ENCODE measurements at places on chromosomes 7 and 10. TPM values are rescaled to one million over a fixed set of nuclear protein-coding genes. Genes with fewer than 3 reads are reported as not detected.

Gene HELLS
- 28.0 TPM for total RNA-seq

Gene C10orf88
- 7.3 TPM for total RNA-seq

Gene JCAD
- 22.0 TPM for total RNA-seq

Gene C10orf143
- 0.86 TPM for total RNA-seq

Gene AKR1C4
- 0.13 TPM for total RNA-seq

Gene AQP1
- 0.45 TPM for total RNA-seq

Gene CAMK2G
- 16.6 TPM for total RNA-seq

Gene SCART1
- 0.10 TPM for total RNA-seq

Gene CTAGE6
- not detected for total RNA-seq

Gene PHKG1
- 0.31 TPM for total RNA-seq

Gene AKR1C1
- total RNA-seq = 467 TPM

Gene GPER1
- 2.0 TPM for total RNA-seq

Gene PCLO
- total RNA-seq = 1.5 TPM

Gene SMO
- total RNA-seq = 11.8 TPM

Gene CALML3
- not detected for total RNA-seq

Gene HOXA6
- total RNA-seq = 1.7 TPM

Gene SH2D4B
- 0.06 TPM for total RNA-seq

Gene GSDME
- total RNA-seq = 45.2 TPM

Gene CREB5
- total RNA-seq = 5.0 TPM

Gene PKD1L1
- 0.12 TPM for total RNA-seq

Gene NEUROG3
- not detected for total RNA-seq

Gene CCDC136
- 2.5 TPM for total RNA-seq

Gene ARHGAP12
- total RNA-seq = 24.6 TPM

Gene CAMK1D
- 8.5 TPM for total RNA-seq

Gene ACTA2
- 21.9 TPM for total RNA-seq

Gene EEPD1
- total RNA-seq = 56.7 TPM

Gene ZNF775
- total RNA-seq = 7.3 TPM

Gene GIMAP8
- total RNA-seq = not detected

Gene TMEM270
- total RNA-seq = 0.17 TPM

Gene ELFN1
- 0.37 TPM for total RNA-seq

Gene CCDC3
- 1.4 TPM for total RNA-seq

Gene ZNF804B
- not detected for total RNA-seq

Gene FBXL13
- total RNA-seq = 0.21 TPM

Gene SPOCK2
- 0.29 TPM for total RNA-seq

Gene UNCX
- total RNA-seq = not detected

Gene CAV1
- 658 TPM for total RNA-seq

Gene SPDYE8
- total RNA-seq = not detected

Gene GPR22
- not detected for total RNA-seq

Gene TMEM196
- not detected for total RNA-seq

Gene DYNC1I1
- 0.15 TPM for total RNA-seq

Gene ATOH7
- 0.08 TPM for total RNA-seq

Gene AGR2
- 133 TPM for total RNA-seq

Gene CDHR1
- 0.07 TPM for total RNA-seq

Gene EBLN1
- total RNA-seq = not detected

Gene LIPM
- total RNA-seq = not detected

Gene ANKRD22
- 0.40 TPM for total RNA-seq

Gene TUBAL3
- 0.31 TPM for total RNA-seq

Gene FAM24B
- 11.9 TPM for total RNA-seq
